ENCODE measurements at places on chromosomes 4 and X. TPM values are rescaled to one million over a fixed set of nuclear protein-coding genes. Genes with fewer than 3 reads are reported as not detected.

The RBM47 gene
- 2.7 TPM for total RNA-seq

The VEGFD gene
- total RNA-seq = 8.3 TPM

GRCh38 chr4:128854433-128854832 lies 44.9 kb downstream of the JADE1 start:
- H3K4me1 ChIP-seq = peaks cover 27% of the 10 kb centered on the region
- no peak overlapping the region for H3K4me3 ChIP-seq
- H3K36me3 ChIP-seq = peaks cover 89% of the 10 kb centered on the region

- H3K36me3 ChIP-seq = peaks cover 3% of the 10 kb centered on the region
- DNase-seq = peak; percentile 75
- peaks cover 63% of the 10 kb centered on the region for H3K4me1 ChIP-seq
- no peak overlapping the region for H3K4me3 ChIP-seq
- peak overlapping the region; percentile 84 for H3K27ac ChIP-seq
These were observed 111.5 kb downstream of the AFAP1 start for GRCh38 chr4:7828011-7828720.

GRCh38 chr4:6898763-6899162 lies 10.9 kb upstream of the TBC1D14 start:
- H3K36me3 ChIP-seq = no peaks in the 10 kb centered on the region
- no peak overlapping the region for H3K4me3 ChIP-seq
- H3K27ac ChIP-seq = no peak overlapping the region
- H3K4me1 ChIP-seq = peaks cover 11% of the 10 kb centered on the region

DNA sequence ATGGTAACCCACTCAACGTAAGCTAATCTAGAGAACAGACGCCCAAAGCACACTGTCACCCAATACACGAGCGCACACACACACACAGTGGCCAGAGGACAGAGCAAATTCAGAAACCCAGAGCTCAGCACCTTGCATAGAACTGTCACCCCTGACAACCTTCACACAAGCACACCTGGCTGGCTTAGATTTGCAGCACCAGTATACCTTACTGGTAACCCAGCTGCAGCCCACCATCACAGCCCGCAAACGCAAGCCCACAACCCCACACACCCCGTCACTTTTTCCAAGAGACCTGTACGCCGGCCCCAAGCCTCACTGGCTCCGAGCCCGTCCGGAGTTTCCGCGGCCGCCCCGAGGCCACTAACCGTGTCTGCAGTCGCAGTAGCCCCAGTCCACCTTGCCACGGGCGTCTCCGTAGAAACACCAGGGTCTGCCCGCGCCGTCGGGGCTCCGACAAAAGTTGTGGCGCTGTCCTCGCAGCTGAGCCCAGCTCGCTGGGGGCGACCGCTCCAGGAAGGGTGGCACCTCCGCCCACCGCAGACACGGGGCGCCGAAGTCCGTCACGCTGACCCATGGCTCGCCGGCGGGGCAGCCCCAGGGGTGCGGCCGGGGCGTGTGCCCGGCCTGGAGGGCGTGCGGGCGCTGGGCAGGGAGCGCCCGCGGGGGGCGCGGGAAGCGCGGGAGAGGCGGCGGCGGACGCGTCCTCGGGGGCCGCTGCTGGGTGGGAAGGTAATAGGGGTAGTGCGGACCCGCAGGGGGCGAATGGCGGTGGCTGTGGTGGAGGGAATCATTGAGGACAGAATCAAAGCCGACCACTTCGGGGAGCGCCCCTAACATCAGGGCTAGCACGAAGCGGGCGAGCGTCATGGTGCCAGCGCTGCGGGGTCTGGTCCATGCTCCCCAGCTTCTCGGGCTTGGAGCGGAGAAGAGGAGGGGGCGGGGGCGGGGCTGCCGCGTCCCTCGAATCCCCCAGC lies 664 bp downstream of the PRSS12 start:
- H3K27me3 ChIP-seq = peaks cover 96% of the 10 kb centered on the region
- peak overlapping the region; percentile 64 for H3K4me3 ChIP-seq
- no peaks in the 10 kb centered on the region for H3K36me3 ChIP-seq
- DNase-seq = no peak

DNA sequence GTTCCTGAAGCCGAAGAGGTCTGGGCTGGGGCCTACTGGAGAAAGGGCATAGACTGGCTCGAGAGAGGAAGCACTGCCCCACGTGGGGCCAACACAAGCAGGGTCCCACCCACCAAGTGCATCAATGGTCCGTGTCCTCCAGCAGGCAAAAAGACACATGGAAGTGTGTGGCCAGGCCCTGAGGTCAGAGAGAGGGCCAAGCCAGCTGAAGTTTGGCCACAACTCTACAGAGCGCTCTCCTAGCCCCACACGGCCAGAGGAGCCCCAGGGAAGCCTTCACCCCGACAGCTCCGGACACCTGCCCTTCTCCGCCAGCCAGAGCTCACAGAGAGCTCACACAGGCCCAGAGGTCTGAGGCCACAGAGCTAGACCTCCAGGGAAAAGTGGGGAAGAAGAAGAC lies 8.5 kb upstream of the KDM5C start:
- H3K27ac ChIP-seq = no peak overlapping the region
- no peak overlapping the region for H3K4me3 ChIP-seq
- no peaks in the 10 kb centered on the region for H3K27me3 ChIP-seq
- no peaks in the 10 kb centered on the region for H3K36me3 ChIP-seq

GRCh38 chr4:52241916-52242315 lies 190.8 kb downstream of the SPATA18 start:
- H3K4me3 ChIP-seq = no peak overlapping the region
- no peak overlapping the region for H3K27ac ChIP-seq
- H3K36me3 ChIP-seq = no peaks in the 10 kb centered on the region
- H3K4me1 ChIP-seq = peaks cover 29% of the 10 kb centered on the region

The CDX4 gene
- total RNA-seq = not detected

- H3K4me3 ChIP-seq = no peak overlapping the region
- no peaks in the 10 kb centered on the region for H3K36me3 ChIP-seq
- no peaks in the 10 kb centered on the region for H3K27me3 ChIP-seq
- no peak overlapping the region for H3K27ac ChIP-seq
- peaks cover 9% of the 10 kb centered on the region for H3K4me1 ChIP-seq
These were observed 111.7 kb upstream of the RPS6KA3 start for GRCh38 chrX:20378233-20378920.

The CCDC149 gene
- 9.0 TPM for total RNA-seq

- H3K4me1 ChIP-seq = no peaks in the 10 kb centered on the region
- no peak overlapping the region for H3K27ac ChIP-seq
- no peaks in the 10 kb centered on the region for H3K27me3 ChIP-seq
- DNase-seq = no peak
- H3K4me3 ChIP-seq = no peak overlapping the region
These were observed 1058.9 kb downstream of the C4orf33 start for GRCh38 chr4:130154901-130155300.

- no peak overlapping the region for H3K4me3 ChIP-seq
- no peak for DNase-seq
- no peak overlapping the region for H3K27ac ChIP-seq
- no peaks in the 10 kb centered on the region for H3K36me3 ChIP-seq
- no peaks in the 10 kb centered on the region for H3K27me3 ChIP-seq
- H3K4me1 ChIP-seq = peaks cover 23% of the 10 kb centered on the region
These were observed 874.3 kb upstream of the INTU start for GRCh38 chr4:126758493-126758892.

DNA sequence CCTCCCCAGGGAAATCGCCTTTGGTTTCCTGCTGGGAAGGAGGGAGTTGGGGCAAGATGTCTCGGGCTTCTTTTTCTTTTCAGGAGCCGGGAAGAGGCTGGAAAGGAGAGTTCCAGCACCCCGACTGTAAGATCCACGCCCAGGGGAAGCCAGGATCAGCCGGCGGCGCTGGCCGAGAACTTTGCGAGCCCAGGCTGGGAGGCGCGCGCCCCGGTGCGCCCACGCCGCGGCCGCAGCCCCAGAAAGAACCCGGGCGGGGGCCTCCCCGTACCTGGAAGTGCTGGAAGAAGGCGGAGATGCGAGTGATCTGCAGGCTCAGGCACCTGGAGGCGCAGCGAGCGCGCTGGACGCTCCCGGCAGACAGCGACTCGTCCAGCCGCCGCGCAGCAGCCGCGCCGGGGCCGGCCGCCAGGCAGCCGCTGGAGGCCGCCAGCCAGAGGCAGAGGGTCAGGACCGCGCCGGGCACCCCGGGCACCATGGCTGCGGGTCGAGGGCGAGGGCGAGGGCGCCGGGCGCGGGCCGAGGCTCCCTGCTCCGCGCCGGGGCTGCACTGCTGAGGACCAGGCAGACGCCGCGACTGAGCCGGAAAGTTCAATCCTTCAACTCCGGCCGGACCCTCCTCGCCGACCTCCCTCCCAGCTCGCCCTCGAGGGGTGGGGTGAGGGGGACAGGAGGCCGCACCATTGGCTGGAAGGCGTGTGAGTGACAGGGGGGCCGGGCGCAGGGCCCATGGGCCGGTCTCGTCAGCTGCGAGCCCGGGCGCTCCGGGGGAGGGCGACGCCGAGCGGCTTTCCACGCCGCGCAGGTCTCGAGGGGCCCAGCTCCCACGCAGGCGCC lies at the start of gene ANOS1:
Gene ANOS1 (minus strand): TSS at position 579 of the 837 bp plus-strand sequence. CDS start 101 bp downstream, at position 478.
- H3K4me1 ChIP-seq = no peaks in the 10 kb centered on the region
- H3K36me3 ChIP-seq = no peaks in the 10 kb centered on the region
- H3K27ac ChIP-seq = peak within 1 kb of the TSS; percentile 54
- no peaks in the 10 kb centered on the region for H3K27me3 ChIP-seq
- peak; percentile 71 for DNase-seq

DNA sequence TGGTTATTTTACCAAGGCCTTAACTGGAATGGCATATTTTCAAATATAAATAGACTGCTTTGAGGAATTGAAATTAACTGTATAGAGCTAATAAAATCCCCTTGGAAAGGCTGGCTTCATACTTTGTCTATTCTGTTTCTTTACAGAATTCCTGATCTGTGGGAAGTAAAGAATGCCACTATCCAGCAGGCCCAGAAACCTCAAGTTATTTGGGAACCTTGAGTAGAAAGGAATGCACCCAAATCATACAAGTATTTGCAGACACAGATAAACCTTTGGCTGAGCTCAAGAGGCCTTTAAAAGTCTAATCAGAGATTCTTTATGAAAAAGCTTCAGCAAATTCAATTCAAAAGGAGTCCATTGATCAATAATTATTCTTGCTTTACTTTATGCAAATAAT lies 975.7 kb upstream of the PABPC4L start:
- no peak overlapping the region for H3K4me3 ChIP-seq
- no peaks in the 10 kb centered on the region for H3K4me1 ChIP-seq
- no peak overlapping the region for H3K27ac ChIP-seq
- DNase-seq = no peak

The RASSF6 gene
- total RNA-seq = not detected

DNA sequence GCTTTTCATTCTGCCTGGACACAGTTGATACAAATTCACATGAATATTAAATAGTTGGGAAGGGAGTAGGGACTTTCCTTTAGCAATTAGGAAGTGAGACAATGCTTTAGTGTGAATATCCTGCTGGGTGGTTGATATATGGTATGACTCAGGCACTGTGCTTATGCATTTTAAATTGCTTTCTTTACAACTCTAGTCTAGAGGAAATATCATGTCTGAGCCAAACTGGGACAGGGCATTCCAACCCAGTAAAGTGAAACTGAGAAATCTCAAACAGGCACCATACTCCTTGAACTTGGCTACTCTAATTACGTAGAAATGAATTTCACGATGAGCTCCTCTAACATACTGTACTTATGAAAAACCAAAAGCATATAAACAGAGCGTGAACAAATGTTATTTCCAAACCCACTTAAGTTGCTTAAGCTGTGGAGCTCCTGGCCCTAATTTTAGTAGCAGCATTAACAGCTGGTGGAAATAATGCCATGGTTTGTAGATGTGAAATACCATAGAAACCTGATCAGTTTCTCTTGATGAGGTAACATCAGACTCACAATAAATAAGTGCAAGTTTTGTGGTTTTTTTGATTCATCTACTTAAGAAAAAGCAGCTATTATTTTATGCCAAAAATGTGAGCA lies 242.9 kb upstream of the GK2 start:
- H3K36me3 ChIP-seq = no peaks in the 10 kb centered on the region
- H3K4me3 ChIP-seq = no peak overlapping the region
- peaks cover 4% of the 10 kb centered on the region for H3K4me1 ChIP-seq
- H3K27ac ChIP-seq = no peak overlapping the region

DNA sequence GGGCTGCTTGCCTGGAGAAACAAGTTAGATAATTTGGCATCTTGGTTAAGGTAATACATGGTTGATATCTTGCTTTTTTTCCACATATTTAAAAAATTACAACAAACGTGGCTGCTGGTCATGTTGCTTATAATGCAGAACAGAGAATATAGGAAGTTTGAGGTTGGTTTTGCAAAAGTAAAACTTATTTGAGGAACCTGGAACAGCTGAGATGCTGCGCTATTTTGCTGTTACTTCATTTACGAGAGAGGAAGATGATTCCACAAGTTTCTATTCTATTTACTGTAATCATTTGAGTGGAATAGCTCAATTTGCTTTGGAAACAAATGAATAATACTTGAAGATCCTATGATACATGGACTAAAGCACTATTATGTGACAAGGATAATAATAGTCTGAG lies 118.9 kb downstream of the TMA16 start:
- no peaks in the 10 kb centered on the region for H3K4me1 ChIP-seq
- no peaks in the 10 kb centered on the region for H3K36me3 ChIP-seq
- H3K27me3 ChIP-seq = no peaks in the 10 kb centered on the region
- H3K4me3 ChIP-seq = peak overlapping the region; percentile 38

DNA sequence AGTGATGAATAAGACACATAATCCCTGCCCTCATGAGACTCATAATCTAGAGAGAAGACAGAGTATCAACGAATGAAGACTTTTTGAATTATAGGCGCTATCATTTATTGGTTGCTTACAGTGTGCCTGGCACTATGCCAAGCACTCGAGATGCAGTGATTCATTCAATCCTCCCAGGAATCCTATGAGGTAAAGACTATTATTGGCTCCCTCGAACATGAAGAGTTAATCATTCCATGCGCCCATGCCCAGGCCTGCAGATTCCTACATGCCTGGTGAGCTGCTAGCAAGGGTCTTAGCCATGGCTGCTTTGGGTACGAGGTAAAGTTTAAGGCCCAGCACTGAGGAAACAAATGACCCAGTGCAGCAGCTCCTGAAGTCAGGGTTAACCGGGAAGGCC lies 47.0 kb downstream of the TEX13B start:
- H3K36me3 ChIP-seq = no peaks in the 10 kb centered on the region
- no peak for DNase-seq
- peak overlapping the region; percentile 44 for H3K4me3 ChIP-seq
- H3K27me3 ChIP-seq = peaks cover 12% of the 10 kb centered on the region

- no peak overlapping the region for H3K4me3 ChIP-seq
- peaks cover 24% of the 10 kb centered on the region for H3K27me3 ChIP-seq
- H3K36me3 ChIP-seq = no peaks in the 10 kb centered on the region
- H3K27ac ChIP-seq = no peak overlapping the region
- H3K4me1 ChIP-seq = peaks cover 4% of the 10 kb centered on the region
These were observed 46.1 kb upstream of the GPR78 start for GRCh38 chr4:8534129-8534528.
